AG20443 (cell line): ENCODE measurements at places on chromosomes 3 and 15.
A peak's percentile ranks its signal among the peaks of the same experiment; 100 is the strongest.

GRCh38 chr3:50156549-50157493, 1.7 kb downstream of the SEMA3F start:
- peak; percentile 45 for DNase-seq

DNA sequence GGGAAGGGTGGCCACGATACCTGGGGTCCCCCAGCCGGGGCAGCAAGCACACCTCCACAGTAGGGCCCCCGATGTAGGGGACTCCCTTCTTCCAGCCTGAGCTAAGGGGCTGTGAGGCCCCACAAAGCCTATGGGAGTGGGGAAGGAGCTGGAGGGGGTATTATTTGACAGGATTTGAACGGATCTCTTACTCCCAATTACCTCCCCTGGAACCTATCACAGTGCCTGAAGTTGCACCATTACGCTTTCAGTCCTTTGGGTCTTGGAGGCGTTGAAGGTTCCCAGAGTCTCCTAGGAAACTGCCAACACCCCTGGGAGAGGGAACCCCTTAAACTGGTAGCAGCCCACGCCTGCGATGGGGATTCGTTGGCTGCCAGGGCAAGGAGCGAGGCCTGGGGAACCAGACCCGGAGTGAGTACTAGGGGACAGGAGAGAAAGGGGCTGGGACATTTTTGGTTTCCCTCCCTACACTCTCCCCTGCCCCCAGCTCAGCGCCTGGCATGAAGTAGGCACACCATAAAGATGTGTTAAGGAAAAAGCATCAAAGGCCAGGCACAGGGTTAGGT, 409 bp upstream of the LHFPL4 start:
- DNase-seq: no peak

DNA sequence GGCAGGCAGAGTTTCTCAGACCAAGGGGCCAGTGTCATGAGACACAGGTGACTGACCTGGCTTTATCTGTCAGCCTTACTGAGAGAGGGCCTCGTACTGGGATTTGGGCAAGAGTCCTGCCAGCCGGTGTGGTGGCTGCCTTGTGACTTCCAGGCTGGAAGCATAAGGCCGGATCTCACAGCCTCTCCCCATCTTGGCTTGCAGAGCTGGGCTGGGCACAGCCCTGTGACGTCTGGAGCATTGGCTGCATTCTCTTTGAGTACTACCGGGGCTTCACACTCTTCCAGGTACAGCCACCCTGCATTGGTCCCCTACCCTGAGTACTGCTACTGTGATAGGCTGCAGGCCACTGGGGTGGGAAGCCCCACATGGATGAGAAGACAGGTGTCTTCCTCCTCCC, 12.1 kb downstream of the CLK3 start:
- DNase-seq: no peak

- no peak for DNase-seq
Observed at GRCh38 chr3:15887261-15887660, 89.5 kb upstream of the ANKRD28 start.

DNA sequence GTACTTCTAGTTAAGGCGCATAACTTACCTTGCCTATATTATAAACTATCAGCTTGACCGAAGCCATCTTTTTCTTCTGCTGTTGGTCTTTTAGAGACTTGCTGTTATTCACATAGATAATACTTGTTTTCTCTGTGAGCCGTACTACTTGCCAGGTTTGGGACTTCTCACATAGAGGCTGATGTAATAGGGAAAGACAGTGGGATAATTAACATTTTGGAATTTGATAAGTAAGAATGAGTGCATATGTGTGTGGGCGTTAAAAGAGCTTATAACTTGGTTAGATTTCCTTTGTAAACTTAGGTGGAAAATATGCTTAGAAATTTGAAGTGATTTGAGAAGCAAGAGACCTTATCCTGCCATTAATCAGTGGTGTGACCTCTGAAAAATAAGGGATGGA, 47.8 kb downstream of the FNDC3B start:
- peak; percentile 11 for DNase-seq

DNA sequence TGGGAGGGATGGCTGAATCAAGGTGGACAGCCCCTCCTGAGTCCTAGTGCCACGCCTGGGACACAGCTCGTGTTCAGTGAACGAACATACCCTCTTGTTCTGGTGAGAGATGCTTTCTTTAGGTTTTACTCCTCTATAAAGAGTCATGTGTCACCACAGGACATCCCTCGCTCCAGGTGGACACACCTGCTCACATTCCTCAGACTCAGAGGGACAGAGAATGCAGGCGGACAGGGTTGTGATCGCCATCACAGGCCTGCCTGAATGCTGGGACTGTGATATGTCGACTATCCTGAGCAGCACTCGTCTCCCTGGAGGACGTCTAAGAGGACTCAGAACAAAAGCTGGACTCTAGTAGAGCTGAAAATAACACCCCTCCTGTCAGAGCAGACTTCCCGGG, 96.4 kb upstream of the SNRPA1 start:
- DNase-seq: no peak

DNA sequence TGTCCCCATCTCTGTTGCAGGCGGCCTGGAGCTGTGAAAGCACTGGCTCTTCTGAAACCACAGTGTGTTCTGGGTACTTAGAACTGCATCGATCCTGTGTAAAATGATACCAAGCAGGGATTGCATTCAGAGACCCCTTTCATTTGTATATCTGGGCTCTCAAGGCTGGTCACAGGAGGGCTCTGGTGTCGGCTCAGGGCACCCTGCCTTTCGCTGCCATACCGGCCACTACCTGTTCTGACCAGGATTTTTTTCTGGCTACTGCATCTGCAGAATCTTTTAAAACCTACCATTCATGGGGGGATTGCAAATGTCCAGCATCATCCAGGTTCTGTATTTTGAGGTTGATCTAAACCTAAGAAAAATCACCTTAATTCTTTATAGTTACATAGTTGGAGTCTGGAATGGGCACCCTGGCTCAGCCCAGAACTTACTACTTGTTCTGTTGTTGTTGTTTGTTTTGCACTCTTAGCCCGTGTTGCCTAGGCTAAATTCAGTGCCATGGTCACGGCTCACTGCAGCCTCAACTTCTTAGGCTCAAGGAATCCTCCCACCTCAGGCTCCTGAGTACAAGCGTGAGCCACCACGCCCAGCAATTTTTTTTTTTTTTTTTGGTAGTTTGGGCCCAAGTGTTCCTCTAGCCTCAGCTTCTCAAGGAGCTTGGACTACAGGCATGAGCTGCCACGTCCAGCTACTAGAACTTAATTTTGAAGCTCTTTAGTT, 52.7 kb downstream of the TRIM71 start:
- no peak for DNase-seq

DNA sequence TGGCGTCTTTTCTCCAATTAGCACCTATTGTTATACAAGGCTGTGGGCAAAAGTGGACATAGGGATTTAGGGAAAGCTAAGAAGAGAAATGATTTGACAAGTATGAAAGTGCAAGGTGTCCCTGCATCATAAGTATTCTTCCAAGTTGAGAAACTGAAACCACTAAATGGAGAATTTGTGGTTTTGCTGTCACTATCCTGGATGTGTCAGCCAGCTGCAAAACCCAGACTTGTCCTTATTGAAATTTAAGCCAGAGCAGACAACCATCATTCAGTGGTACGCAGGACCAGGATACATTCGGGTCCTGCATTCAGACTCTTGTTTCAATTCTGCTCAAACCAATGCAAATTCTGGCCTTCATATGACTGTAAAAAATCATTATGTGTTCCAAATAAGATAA, 384.8 kb upstream of the TGFBR2 start:
- peak; percentile 20 for DNase-seq

DNA sequence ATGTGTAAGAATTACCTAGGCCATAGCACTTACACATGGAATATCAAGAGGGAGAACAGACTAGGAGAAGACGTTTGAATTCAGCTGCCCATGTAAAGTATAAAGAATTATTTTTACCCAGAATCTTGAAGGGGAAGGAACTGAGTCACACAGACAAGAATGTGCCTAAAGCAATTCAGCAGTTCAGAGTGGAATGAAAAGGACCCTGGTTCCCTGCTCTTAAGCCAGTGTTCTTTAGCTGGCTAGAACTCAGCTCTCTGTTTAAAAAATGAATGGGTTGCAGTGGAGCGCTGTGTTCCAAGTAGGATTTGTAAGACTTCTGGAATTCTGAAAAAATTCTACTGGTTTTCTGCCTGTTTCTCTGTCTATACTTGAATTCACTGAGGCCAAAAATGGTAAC, 440.2 kb downstream of the LPP start:
- DNase-seq: peak; percentile 69

DNA sequence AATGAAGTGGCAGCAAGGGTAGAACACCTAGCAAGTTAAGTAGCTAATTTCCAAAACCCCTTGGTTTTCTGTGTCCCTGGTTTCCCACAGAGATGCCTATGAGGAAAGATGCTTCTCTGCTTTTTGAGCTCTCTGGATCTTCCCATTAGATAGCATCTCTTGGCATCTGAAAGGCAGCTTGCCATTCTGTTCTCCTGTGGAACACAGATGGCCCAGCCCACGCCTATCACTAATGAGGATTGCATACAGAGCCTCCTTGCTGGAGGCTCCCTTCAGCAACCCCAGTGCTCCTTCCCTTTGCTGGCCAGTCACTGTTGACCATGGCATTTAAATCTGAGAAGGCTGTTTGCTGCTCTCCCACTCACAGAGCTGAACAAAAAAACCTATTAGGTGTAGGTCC, 34.4 kb upstream of the ETV5 start:
- no peak for DNase-seq

- DNase-seq: peak; percentile 7
Observed at GRCh38 chr15:25058080-25058785, 103.4 kb downstream of the SNRPN start.

GRCh38 chr3:46378426-46378942, 7.7 kb downstream of the CCR5 start:
- peak; percentile 82 for DNase-seq

DNA sequence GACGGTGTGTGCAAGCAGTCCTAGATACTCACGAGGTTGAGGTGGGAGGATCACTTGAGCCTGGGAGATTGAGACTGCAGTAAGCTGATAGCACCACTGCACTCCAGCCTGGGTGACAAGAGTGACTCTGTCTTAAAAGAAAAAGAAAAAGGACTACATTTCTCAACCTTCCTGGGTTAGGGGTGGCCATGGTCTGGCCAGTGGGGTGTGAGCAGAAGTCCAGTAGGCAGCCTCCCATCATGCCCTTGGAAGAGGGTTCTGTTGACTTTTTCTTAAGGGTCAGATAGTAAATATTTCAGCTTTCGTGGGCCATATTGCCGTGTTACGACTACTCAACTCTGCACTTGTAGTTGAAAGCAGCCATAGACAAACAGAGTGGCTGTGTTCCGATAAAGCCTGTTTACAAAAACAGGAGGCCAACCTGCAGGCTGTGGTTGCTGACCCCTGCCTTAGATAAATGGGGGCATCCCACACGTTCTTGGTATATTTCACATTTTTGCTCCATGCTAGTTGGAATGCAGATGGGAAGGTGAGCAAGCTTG, 31.0 kb upstream of the PDE8A start:
- no peak for DNase-seq

DNA sequence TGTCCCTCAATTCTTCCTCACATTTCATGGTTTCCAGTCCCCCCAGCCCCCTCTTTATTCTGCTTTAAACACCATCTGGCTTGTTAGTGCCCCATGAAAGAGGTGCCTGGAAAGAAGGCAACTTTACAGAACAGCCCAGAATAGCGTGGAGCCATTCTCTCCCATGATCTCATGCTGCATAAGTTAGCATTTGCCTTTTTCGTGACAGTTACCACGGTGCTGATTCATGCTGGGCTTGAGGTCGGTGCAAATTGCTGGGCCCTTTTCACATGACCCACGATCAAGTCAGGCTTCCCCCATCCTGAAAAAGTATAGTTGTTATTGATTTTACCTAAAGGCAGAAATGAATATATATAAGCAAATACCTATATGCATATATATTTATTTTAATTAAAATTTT, 29.6 kb downstream of the SQOR start:
- peak; percentile 73 for DNase-seq

GRCh38 chr15:41161336-41161735, 45.3 kb upstream of the INO80 start:
- no peak for DNase-seq

- DNase-seq: peak; percentile 14
Observed at GRCh38 chr3:14280326-14280725, 101.7 kb downstream of the LSM3 start.

- no peak for DNase-seq
Observed at GRCh38 chr15:98597666-98598065, 50.7 kb upstream of the IGF1R start.

DNA sequence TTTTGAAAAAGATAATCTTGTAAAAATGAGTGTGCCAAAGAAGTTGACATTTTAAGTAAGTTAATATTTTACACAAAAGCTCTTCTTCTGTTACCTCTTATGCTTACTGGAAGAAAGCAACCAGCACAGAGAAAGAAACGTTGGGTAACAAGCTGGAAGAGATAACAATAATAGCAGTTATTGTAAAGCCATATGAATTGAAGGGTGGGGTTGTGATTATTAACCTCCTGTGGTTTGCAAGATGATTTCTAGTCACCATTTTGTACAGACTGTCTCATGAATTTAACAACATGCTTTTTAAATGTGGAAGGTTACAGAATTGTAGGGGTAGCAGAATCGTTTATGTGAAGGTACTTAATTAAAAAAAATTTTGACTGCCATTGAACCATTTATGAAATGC, 9.2 kb downstream of the RAP2B start:
- DNase-seq: no peak

- DNase-seq: no peak
Observed at GRCh38 chr3:97692831-97693230, 71.7 kb upstream of the ARL6 start.

- peak; percentile 4 for DNase-seq
Observed at GRCh38 chr3:14285548-14285925, 106.9 kb downstream of the LSM3 start.

DNA sequence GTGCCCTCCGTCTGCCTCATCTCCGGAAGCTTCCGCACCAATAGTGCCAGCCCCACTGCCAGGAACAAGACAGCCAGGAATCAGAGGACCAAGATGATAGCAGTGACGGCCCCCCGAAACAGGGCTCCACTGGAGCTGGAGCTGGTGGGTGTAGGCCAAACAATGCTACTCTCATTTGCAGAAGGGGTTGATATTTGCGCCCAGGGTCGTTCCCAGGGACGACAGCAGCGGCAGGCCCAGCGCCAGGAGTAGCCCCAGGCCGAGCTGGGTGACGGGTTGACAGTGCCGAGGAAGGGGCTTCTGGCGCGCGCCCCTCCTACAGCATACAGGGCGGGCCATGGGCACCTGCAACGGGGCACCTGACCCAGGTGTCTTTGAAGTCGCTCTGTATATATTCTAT, 301.4 kb downstream of the CNTN6 start:
- no peak for DNase-seq

DNA sequence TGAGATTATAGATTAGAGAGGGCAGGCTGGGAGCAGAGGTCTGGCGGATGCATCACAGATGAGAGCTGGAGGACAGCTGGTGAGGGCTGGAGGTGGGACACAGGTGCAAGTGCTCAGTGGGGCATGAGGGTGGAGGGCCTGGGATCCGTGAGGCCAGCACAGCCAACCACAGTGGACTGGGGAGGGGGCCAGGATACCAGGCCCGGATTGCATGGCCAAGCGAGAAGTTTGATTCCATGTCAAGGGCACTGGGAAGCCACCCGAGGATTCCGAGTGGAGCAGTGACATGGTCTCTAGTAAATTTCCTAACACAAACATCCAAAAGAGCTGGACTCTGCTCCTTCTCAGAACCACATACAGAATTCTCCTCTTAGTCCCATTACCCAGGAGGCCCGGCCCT, 44.0 kb upstream of the SLC41A3 start:
- DNase-seq: no peak

GRCh38 chr3:28850186-28850585, 430.7 kb upstream of the RBMS3 start:
- DNase-seq: peak; percentile 43

- peak; percentile 56 for DNase-seq
Observed at GRCh38 chr3:184240384-184241140, 8.2 kb downstream of the ALG3 start.
